ENCODE measurements at places on chromosomes 2 and 18.

GRCh38 chr2:176130957-176131847 is 1.7 kb downstream of the HOXD8 start:
- no peak for DNase-seq

- DNase-seq, result no peak
These were observed 67.1 kb downstream of the RTP5 start for GRCh38 chr2:241936457-241937133.

DNA sequence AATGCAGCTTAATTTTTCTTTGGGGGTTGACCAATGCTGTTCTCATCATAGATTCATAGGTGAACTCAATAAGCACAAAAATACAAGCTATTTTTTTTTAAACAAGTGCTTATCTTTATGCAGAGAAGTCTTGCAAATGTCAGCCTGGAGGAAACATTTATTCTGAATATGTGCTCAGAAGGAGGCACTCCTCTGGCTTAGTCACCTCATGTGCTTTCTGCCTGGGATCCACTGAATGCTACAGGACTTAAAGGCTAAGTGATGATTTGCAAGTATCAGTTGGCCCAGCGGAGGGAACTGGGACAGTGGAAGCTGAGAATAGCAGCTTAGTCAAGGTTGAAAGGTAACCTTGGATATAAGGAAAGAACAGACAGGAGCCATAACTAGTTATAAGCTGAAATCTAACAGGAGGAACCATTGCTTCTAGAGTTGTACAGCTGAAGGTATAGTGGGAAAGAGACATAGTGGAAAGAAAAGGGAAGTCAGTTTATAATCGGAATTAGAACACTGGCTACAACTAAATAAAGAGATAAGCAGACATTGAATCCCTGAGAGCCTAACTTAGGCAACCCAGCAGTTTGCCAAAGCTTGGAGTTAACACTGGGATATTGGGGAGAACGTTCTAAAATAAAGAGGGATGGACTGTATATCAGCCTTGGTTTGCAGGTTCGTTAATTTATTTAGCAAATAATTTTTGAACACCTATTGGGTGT is 488.7 kb downstream of the SUCLG1 start:
- DNase-seq, result no peak

DNA sequence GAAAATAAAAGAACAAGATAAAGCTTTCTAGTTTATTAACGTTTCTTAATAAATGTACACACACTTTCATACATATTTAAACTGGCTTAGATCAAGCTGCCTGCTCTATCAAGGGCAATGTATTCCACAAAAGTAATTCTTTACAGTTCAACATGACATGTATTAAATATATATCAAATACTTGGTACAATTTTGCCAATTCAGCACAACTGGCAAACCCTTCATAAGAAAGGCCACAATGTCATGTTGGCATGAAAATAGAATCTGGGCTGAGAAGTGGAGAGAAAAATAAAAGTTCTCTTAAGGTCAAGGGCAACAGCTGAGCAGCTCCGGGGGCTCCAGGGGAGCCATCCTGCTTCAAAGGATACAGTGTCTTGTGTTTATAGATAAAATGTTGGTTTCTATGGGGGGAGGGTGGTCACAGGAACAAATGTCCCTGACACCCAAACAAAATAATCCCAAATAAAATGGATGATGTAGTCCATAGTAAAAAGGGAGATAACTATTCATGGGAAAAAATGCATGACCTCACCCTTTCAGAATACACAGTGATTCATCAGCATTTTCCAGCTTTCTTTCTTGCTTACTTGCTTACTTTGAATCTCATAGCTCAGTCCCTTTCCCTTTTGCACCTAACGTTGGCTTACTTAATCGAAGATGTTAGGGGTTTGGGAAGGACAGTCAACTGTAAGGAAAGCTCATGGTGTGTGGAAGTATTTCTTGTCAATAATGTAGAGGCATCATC is 494.9 kb downstream of the NYAP2 start:
- DNase-seq, result peak; percentile 53

DNA sequence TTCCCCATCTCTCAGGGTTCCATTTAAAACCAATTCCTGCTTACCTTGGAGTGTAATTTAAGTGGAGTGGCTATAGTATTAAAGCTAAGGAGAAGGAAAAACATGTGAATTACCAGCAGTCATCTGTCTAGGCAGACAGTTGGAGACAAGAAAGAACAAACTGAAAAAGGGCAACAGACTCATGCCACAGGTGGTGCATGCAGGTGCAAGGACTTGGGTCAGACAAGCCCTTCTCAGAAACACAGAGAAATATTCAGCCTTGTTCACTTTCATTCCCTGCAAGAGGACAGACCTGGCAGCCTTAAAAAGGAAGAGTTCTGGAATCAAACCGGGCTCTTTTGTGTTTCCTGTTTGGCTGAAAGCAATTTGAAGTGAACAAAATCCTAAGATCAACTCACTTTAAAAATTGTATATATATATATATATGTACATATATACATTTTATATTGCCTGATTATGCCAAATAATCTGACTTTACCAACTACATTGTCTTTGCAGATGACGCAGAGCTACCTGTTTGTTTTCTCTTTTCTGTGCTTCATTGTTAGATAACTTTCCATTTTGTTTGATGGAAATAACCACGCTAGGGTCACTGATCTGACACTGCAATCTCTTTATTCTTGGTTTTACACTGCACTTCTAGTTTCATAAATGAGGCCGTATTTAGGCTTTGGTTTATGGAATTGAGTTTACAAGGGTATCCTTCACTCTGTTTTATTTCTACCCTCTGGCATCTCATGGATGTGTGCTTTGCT is 35.1 kb upstream of the VPS54 start:
- no peak for DNase-seq

- peak; percentile 34 for DNase-seq
These were observed 193.4 kb downstream of the LRRTM1 start for GRCh38 chr2:80111185-80111584.

GRCh38 chr18:73254564-73254963 is 386.8 kb upstream of the NETO1 start:
- DNase-seq, result no peak

DNA sequence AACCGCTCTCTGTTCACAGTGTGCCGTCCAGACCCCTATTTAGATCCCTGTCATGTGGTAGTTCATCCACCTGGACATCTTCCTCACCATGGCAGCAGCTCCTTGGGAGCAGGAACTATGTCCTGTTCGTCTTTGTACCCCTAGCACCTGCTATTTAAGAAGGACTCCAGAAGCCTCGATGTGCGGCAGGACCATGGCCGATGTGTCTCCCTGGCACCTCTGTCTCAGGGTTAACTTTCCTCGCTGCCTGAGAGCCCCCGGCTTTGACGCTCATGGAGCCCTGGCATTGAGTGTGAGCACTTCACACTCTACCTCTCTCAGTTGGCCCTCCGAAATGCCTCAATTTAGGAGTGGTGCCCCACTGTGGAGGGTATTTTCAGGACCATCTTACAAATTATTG is 152.0 kb downstream of the FAM210A start:
- DNase-seq, result no peak

- no peak for DNase-seq
These were observed 645 bp downstream of the MIB1 start for GRCh38 chr18:21741312-21741561.

DNA sequence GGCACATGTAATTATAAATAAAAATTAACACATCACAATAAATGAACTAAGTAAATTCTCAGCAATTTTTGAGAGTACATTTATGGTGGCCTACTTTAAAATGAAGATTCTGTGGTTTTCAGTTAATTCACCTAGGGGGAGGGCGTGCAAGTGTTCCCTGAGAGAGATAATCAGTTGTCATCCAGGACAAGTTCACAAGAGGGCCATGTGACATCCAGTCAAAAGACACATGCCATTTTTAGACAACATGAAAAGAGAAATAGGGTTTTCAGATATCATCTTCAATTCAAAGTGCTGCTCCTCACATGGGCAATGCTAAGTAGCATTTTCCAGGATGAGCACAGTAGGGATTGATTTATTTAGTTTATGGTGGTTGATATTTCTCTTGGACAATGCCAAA is 393.7 kb downstream of the STK39 start:
- DNase-seq, result no peak

GRCh38 chr2:56130463-56131070 is 53.2 kb upstream of the CCDC85A start:
- peak; percentile 15 for DNase-seq

GRCh38 chr2:112433932-112434730 is 686 bp upstream of the RGPD8 start:
- no peak for DNase-seq

- no peak for DNase-seq
These were observed 48.0 kb downstream of the ABI2 start for GRCh38 chr2:203376173-203376572.

DNA sequence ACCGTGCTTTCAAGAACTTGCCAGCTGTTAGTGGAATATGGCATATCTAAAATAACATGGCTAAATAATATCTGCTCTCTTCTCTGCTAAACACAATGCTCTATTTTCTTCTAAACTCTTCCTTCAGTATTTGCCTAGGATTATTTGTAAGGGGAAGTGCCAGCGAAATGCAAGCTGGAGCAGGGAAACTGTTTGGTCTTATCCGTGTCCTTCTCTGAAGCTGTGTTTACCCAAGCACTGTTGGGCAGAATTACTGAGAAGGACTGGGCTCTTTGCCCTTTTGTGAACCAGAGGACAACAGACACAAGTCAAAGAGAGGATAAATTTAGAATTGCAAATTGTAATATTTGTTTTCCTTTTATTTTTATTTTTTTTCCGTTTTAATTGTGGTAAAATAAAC is 23.6 kb downstream of the CPO start:
- no peak for DNase-seq

GRCh38 chr2:145090841-145091761 is 571.2 kb upstream of the ZEB2 start:
- DNase-seq, result peak; percentile 58
